ENCODE measurements at places on chromosomes 11 and 22.

DNA sequence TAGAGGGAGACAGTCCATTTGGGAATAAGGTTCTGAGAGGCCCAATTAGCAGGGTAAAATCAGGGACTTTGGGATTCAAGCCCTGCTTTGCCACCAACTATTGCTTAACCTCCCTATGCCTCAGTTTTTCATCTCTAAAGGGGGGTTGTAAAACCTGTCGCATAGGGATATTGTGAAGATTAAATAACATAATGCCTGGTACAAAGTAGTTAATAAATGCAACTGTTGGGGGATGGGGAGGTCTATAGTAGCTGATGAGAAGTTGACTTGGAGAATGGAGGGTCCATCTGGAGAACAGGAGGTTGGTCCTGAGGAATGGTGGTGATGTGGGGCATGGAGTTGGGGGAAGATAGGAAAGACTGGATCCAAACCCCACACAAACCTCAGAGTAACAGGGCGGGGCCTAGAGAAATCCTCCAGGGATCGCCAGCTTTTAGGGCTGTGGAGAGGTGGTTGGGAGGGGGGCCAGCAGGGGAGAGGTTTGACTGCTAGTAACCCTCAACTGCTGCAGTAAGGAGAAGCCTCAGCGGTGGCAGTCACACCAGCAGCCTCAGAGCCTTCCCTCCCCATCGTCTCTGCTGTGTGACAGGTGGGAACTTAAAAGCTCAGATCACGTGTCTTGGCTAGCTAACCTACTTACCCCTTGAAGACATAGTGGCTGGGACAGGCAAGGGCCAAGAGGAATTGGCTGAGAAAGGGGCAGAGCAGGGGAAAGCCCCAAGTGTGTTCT, 1.1 kb upstream of the ABCG4 start:
- no peak for DNase-seq

- no peak for DNase-seq
Observed at GRCh38 chr11:26700574-26701235, 21.2 kb downstream of the SLC5A12 start.

GRCh38 chr22:31538815-31539214, 42.5 kb downstream of the SFI1 start:
- no peak for DNase-seq

DNA sequence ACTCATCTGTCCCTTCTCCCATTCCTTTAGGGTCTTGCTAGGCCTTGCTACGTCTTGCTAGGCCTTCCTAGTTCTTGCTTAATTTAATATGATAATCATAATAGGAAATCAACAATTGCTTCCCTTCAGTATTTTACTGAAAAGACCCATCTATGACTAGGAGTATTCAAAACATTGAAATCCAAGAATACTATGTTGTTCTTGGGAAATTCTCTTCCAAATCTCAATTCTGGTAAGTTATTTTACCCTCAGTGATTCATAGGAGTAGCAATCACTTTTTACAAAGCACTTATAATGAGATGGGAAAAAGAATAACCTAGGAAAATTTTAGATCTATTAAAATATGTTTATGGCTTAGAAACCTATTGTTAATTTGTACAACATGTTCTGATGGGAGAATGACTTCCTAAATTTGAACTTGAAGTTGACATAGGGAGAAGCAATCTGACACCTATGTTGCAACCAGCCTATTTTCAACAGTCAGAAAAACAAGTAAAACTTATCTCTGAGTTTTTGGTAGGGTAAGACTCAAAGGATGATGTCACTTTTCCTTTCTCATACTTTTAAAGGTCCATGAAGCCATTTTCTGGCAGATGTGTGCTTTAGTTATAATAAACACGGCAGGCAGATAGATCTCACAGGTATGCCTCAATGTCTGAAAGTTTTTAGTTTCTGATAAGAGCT, 29.5 kb upstream of the HIPK3 start:
- DNase-seq: peak; percentile 58

- DNase-seq: no peak
Observed at GRCh38 chr22:46262449-46263215, 511 bp downstream of the PKDREJ start.

GRCh38 chr11:68039526-68040086, 781 bp downstream of the TCIRG1 start:
- DNase-seq: no peak

- no peak for DNase-seq
Observed at GRCh38 chr22:31776231-31776630, 22.4 kb downstream of the DEPDC5 start.

DNA sequence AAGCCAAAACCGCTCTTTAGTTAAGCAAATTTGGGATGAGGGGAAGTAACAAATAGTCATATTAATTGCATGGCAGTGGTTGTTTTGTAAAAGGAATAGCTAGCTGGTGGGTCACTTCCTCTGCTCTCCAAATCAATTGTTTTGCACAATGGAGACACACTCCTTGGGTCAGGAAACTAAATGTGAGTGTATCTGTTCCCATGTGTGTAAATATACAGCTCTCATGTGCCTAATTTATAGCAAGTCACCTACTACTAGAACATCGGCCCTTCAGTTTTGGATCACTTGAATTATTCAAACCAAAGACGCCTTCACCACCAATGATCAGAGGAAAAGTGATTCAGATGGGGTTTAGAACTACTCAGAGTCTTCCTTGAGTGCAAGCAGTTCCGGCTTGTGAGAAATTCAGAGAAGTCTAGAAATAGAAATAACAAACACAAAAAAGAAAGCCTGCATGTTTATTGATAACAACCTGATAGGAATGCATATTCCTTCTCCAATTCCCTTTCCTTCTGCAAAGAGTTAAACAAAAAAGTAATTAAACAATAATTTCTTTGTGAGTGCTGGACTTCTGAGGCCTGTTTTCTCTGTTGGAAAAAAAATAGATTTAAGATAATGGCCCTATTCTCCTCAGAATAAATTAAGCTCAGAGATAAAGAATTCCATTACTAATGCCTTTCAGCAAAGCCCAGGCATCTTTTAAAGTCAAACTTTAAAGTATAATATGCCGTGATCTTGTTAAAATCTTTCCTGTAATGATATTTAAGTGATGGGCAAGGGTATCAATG, 100.4 kb downstream of the KIRREL3 start:
- DNase-seq: no peak

GRCh38 chr11:108863528-108863927, 198.7 kb downstream of the DDX10 start:
- no peak for DNase-seq

DNA sequence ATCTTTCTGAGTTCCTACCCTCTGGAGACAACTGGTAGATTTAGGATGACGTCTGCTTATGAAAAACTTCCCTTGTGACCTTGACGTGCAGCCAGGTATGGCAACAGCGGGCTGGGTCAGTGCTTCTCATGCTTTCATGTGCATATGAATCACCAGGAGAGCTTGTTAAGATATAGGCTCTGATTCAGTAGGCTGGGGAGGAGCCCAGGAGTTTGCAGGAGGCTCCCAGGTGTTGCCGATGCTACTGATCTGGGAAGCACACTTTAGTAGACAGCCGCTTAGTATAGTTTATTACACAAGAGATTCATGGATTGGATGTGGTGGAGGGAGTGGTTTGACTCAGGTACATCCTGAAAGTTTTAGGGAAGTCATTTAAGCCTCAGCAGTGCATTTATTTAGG, 23.8 kb downstream of the DIXDC1 start:
- DNase-seq: no peak

DNA sequence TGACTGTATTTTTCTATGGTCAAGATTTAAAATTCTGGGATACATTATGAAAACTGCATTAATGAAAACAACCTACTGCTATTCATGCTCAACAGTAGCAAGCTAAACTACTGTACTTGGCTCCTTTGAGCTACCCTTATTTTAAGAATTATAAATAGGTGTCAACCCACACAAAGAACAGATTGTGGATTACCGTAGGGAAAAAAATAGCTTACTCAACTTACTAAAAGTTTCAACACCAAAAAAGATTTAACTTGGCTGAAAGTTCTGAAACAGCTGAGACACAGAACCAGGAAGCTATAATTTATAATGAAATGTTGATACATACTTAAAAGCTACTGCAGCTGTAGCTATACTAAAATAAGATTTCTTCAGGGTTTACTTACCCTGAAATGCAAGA, 10.1 kb downstream of the LIN7C start:
- no peak for DNase-seq

DNA sequence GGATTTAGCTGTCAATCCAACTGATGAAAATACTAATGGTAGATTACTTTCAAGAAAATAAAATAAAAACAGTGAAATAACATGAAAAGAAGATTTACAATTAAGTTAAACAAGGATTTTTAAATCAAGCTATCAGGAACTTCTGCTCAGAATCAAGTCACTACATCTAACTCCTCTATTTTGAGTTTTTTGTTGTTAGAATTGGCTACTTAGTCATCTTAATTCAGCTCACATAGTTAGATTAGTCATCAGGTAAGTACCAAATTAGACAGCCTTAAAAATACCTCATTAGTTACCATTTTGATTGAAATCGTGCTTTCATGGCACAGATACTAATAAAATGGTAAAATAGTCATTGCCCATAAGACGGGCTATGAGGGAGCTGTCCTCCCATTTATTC, 35.8 kb downstream of the BTG4 start:
- DNase-seq: no peak

- no peak for DNase-seq
Observed at GRCh38 chr11:69732910-69733309, 29.1 kb upstream of the FGF19 start.

DNA sequence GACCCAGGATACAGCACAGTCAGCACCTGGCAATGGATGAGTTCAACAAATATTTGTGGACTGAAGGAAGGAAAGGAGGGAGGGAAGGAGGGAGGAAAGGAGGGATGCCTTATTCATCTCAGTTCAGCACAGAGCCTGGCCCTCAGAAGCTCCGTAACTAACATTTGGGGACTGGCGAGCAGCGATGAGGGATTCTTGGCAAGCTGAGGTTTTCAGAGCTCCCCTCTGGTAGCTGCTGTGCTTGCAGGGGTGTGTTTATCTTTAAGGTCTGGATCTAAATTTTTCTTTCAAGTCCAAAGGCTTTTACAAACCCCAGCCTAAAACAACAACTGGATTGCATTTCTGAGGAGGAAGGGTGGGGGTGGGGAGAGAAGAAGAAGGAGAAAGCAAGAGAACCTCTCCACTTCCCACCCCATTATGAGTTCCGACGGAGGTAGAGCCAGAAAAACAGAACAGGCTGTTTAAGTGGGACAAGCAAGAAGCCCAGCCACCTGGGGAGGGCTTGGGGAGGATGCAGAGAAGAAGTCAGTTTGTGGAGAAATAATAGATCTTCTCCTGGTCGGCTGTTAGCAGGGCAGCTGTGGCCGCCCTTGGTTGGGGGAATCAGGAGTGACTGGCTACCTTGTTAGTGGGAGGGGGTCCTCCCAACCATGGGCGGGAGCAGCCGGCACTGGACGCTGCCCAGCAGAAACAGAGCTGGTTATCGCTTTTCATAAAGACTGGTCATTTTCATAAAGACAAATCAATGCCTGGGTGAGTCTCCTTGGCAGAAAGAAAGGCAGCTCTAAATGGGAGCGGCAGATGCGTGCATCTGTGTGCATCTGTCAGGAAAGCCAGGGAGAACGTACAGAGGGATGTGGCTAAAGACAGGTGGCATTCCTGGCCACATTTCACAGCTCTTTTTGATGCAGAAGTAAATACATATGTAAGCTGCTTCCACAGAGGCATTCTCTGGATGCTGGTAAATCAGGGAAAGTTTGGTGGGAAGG, 78.0 kb downstream of the TSPAN18 start:
- no peak for DNase-seq

DNA sequence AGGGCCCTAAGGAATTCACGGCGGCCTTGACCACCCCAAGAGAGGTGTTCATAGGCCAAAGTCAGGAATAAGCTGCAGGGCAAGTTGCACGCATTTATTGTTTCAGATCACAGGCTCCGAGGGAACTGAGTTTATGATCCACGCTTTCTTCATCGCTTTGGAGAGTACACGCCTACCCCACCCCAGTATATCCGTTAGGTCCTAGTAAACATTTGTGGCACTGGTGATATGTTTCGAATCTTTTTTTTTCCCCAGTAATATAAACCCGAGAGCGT, 805 bp downstream of the GANAB start:
- no peak for DNase-seq

DNA sequence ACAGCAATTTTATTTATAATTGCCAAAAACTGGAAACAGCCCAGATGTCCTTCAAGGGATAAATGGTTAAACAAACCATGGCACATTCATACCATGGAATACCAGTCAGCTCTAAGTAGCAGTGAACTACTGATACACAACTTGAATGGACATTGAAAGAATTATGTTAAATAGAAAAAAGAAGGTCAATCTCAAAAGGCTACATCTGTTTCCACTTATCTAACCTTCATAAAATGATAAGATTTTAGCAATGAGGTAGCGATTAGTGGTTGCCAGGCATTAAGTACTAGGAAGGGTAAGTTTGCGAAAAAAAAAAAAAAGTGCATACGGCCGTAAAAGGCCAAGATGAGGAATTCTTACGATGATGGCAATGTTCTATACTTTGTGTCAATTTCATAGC, 738.7 kb upstream of the ANO3 start:
- DNase-seq: no peak

- DNase-seq: no peak
Observed at GRCh38 chr11:112999520-112999919, 38.3 kb downstream of the NCAM1 start.

GRCh38 chr11:114307524-114308203, 11.5 kb downstream of the NNMT start:
- DNase-seq: peak; percentile 94

- peak; percentile 34 for DNase-seq
Observed at GRCh38 chr11:109547356-109548027, 125.5 kb downstream of the C11orf87 start.

DNA sequence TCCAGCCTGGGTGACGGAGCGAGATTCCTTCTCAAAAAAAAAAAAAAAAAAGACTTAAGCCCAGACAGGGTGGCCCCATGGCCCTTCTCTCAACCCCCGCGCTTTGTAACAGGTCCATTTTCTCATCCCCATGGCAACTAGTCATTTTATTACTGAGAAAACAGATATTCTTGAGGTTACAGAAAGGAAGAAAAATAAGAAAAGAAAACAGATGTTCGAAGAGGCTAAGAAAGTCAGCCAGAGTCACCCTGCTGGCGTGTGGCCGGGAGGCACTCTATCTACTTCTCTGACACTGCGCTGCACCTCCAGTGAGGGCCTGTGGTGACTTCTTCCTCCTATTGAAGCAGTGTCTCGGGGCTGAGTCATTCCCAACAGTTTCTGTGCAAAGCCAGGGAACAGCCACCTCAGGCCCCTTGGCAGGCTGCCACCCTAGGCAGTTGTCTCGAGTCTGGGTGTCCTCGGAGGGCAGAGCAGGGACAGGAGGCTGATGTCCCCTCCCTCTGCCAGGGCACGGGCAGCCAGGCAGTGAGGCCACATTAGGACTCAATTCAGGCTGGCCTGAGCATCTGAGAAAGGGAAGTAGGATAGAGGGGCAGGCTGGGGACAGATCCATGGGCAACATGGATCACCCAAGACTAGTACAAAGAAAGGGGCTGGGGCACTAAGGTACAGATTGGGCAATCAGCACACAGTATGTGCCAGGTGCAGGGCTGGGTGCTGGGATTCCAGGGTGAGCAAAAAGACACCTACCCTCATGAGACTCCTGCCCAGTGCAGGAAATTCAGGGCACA, 16.4 kb upstream of the SYVN1 start:
- peak; percentile 75 for DNase-seq

Measured in stromal cell of bone marrow (primary cell).